Caudate nucleus (tissue), 63 donors: ENCODE measurements at places on chromosomes 4 and X.

DNA sequence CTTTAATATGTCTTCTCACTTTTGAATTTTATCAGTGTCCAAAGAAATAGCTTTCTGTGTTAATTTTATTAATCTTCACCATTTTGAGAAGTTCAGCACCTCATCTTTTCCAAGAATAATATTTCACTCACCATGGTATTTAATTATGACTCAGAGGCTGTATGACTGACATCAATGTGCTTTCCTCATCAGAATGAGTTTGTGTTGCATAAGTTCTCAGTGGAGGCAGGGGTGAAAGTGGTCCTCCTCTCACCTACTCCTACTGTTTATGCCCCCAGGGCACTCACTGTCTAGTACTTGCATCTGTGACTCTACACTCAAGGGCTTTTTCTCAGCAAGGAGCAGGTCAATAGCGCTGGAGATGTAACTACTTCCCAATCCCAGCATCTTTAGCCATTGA lies 905.3 kb upstream of the INTU start:
- DNase-seq, result no peak

- no peak for DNase-seq
These were observed 25.3 kb downstream of the SLAIN2 start for GRCh38 chr4:48366611-48367010.

GRCh38 chr4:87803421-87803820 lies 4.1 kb downstream of the IBSP start:
- DNase-seq, result no peak

DNA sequence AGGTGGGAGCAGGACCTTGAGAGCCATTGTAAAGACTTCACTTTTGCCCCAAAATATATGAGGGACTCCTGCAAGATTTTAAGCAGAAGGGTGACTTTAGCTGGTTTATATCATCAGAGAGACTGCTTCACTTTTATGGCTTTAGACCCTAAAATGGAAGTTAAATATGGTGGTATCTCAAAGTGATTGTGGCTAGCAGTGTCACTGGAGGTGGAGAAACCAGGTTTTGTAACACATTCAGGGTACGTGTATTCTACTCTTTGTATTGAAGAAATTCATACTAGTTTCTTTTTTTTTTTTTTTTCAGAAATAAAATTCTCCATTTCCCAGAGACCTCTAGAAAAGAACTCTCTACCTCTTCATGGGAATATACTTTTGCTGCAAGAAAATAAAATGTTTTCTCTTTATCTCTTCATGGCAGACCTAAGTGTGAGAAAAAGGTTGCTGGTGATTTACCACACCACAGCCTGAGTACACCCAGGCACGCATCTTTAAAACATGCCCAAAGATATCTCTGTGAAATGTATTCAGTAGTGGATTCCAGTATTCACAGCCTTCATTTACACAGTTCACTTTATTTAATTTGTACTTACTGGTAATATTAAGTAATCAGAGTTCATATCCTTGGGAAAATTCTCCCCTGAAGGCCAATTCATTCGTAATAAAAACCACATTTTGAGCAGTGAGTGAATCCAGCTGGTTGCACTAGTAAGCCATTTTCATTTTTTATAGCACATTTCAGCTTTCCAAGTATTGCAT lies 74.3 kb upstream of the GUCY1A1 start:
- DNase-seq, result no peak

DNA sequence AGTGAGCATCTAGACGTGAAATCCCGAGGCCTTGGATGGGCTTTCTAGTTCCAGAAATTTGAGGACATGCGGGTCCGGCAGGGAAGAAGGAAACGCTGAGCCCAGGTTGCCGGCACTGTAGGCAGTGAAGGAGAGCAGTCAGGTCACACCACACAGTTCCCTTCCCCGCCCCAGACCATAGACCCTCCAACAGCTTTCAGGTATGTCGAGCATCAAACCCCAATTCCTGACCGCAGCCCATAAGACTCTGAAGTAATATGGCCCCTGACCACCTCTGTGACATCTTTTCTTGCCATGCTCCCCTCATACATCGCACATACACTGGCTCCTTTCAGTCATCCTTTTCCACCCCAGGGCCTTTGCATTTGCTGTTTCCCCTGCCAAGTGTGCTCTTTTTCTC lies 23.0 kb downstream of the RTL5 start:
- no peak for DNase-seq

DNA sequence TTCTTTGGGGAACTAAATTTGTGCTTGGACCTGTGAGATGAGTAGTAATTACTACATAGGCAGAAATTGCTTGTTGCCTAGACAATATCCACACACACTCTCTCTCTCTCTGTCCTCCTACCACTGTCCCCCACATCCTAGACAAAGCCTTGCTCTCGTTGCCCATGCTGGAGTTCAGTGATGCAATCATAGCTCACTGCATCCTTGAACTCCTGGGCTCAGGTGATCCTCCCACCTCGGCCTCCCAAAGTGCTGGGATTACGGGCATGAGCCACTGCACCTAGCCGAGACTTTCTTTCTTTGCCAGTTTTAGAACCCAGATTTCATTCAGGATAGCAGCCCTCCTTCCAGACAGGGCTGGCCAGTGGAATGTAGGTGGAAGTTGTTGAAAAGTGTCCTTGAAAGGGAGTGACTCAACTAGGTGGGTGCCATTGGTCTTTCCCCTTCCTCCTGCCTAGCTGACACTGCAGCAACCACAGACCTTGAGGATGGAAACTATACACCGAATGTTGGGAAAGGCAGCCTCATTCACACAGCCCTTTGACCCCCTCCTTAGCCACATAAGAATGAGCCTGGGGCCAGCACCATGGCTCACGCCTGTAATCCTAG lies 16.8 kb upstream of the LAP3 start:
- no peak for DNase-seq

- no peak for DNase-seq
These were observed 121.6 kb downstream of the RASL11B start for GRCh38 chr4:52983563-52984303.

GRCh38 chrX:106995678-106996077 lies 4.3 kb downstream of the MORC4 start:
- no peak for DNase-seq

DNA sequence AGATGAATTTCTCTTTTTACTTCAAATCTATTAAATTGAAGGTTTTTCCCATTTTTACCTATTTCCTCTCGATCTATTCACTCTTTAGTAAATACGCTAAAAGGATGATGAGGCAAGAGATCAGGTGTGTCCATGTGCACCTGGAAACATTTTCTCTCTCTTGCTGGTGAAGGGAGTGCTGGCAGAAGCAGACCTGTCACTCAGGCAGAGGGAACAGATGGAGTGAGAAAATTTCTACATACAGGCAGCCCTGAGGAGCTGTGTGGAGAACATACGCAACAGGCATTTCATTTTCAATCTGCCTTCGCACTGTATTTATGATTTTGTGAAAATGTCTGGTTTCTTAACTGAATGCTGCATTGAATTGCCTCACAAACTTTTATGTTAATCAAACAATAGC lies 249.5 kb downstream of the GPM6A start:
- no peak for DNase-seq

GRCh38 chrX:11109968-11110367 lies 1.2 kb upstream of the HCCS start:
- DNase-seq, result no peak

DNA sequence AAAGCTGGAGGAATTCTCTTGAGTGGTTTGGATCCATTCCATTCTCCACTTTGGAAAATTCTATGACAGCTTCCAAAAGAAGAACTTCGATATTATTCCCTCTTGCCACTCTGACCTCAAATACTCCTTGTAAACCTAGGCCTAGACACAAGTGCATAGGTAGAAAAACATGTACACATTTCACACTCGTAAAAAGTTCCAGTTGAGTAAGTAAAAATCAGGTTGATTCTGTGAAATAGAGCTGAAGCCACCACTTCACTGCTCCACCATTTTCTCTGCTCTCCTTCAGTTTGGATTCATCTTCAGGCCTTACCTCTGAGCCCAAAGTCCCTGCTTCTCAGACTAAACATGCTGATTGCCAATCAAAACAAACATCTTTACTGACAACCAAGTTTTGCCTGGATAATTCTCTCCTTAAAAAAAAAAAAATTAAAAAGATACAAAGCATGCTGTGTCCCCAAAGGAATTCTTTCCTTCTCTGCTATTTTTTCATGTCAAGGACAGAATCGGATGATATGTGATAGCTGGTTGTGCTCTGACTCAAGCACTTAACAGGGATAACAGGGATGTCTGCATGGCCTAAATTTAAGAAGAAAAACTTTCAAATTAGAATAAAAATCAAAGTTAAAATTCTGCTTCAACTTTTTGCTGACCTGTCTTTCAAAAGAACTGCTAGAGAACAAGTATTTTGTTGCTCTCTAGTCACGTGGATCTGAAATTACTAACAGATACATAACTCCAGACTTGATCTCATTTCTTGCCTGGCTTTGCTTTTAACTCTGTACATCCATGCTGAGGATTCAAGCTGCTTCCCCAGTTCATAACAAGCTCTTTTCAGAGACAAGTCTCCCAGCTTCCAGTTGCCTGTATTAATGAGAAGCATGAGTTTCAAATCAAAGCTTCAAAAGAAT lies 420.9 kb upstream of the INTU start:
- DNase-seq, result no peak

DNA sequence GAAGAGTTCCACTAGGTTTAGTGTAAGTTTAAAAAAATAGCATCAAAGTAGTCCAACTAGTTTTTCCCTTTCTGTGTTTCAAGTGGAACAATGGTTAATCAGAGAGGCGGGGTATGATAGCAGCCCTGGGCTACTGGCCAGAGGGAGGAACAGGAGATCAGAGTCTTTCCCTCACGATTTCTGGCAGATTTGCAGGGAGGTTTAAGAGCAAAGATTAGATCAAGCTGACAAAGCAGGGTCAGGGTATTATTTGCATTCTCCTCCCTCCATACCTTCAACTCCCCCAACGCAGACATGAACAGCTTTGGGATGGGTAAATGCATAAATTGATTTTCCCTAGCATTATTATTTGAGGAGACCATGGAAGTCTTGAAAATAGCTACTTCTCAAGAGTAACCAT lies 277.6 kb upstream of the DIAPH2 start:
- no peak for DNase-seq

- DNase-seq, result no peak
These were observed at the start of gene CXCL1 for GRCh38 chr4:73869130-73870055. TSS of gene CXCL1 (plus strand) at chr4:73869393. CDS start at chr4:73869471, 78 bp downstream.

GRCh38 chr4:98026362-98026761 lies 116.9 kb downstream of the STPG2 start:
- no peak for DNase-seq

- no peak for DNase-seq
These were observed 231.7 kb upstream of the GATB start for GRCh38 chr4:151992332-151993154.

- DNase-seq, result no peak
These were observed 113.0 kb upstream of the SH3RF1 start for GRCh38 chr4:169383724-169384123.

GRCh38 chr4:139523076-139523475 lies 32.9 kb downstream of the SETD7 start:
- DNase-seq, result no peak

DNA sequence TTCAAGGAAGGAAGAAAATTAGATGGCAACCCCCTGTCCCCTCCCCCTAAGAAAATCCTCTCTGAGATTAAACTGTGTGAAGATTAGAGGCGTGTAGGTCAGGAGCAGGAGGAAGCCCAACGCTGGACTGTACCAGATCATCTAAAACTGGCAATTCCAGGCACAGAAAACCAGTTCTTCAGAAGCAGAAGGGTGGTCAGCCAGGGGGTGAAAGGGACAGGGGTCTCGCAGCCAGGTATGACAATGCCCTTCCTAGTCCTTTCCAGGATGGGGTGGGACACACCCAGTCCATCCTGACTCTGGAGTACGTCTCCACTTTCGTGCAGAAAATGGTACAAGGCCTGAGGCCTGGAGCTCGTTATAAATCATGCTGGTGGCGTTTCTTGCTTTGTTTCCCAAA lies 3.3 kb upstream of the RHOH start:
- no peak for DNase-seq

DNA sequence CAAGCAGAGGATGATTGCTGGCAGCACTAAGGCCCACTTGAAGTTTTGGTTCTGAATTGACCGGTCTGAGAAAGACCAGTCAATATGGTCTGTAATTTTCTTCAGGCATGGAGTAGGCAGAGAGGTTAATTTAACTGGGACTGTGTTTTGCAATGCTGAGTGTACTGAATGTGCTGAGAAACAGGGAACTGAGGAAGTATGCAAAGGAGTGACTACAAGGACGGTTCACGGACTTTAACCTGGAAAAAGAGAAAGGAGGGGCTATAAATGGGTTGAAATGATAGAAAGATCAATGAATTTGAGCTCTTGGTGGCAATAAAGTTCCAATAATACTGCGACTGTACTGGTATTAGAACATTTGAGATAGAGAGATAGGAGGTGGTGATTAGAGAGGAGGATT lies 84.5 kb downstream of the MAGEB17 start:
- DNase-seq, result no peak

GRCh38 chr4:19324184-19324583 lies 927.5 kb upstream of the SLIT2 start:
- no peak for DNase-seq

GRCh38 chr4:95839891-95840290 lies at the start of gene PDHA2:
TSS of gene PDHA2 (plus strand) at chr4:95840093. CDS start at chr4:95840151, 58 bp downstream.
- DNase-seq, result no peak

DNA sequence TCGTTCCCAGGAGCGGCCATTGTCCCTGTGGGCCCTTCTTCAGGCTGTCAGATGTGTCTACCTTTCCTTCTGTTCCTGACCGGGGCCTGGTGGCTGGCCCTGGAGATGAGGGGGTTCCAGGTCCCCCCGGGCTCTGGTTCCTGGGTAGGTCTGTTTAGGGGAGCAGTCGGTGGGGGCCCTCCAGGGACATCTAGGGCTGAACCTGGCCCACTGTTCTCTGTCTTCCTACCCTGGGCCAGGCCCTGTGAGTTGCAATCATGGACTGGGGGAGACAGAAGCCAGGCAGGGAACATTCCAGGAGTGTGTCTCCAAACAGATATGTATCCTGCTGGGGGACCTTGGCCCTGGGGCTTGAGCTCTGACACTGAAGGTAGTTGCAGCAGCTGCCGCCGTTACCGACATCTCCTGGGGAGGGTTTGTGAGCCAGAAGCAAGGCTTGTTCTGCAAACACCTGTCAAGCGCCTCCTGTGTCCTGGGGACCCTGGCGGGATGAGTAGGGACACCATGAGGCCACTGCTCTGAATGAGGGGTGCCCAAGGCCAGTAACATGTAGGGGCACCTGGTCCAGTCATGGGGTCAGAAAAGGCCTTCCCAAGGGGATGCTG lies 49.5 kb upstream of the ADRA2C start:
- DNase-seq, result no peak

GRCh38 chr4:38268837-38269236 lies 308.6 kb downstream of the PTTG2 start:
- no peak for DNase-seq

GRCh38 chrX:35006361-35006760 lies 63.8 kb downstream of the FAM47B start:
- no peak for DNase-seq
